GM10248 (cell line): ENCODE measurements at places on chromosomes 2 and 18.
A peak's percentile ranks its signal among the peaks of the same experiment; 100 is the strongest.

- no peak for DNase-seq
Observed at GRCh38 chr18:3015204-3015592, 2.3 kb upstream of the LPIN2 start.

- no peak for DNase-seq
Observed at GRCh38 chr2:60966507-60967405, 50.8 kb upstream of the PEX13 start.

DNA sequence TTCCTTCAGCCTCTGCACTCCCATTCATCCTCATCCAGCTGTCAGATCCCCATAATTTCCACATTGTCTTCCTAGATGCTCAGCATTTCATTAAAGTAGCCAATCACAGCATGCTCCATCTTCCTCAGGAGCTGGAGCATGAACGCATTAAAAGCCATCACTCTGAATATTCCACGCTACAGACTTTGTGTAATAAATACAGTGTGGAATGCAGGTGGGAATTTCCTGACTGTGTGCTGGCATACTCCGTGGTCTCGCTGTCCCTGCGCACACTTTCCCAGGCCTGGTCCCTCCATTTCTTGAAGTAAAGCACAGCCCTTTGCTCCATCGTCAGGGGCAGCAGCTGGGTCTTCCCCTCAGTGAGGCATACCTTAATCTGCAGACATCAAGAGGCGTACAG lies 123.7 kb upstream of the NCK2 start:
- no peak for DNase-seq

- peak; percentile 17 for DNase-seq
Observed at GRCh38 chr2:147628971-147629421, 215.8 kb upstream of the ACVR2A start.

GRCh38 chr2:27593240-27593639 lies 10.4 kb downstream of the ZNF512 start:
- DNase-seq, result no peak

- DNase-seq, result no peak
Observed at GRCh38 chr2:205967391-205968075, 118.4 kb downstream of the INO80D start.

DNA sequence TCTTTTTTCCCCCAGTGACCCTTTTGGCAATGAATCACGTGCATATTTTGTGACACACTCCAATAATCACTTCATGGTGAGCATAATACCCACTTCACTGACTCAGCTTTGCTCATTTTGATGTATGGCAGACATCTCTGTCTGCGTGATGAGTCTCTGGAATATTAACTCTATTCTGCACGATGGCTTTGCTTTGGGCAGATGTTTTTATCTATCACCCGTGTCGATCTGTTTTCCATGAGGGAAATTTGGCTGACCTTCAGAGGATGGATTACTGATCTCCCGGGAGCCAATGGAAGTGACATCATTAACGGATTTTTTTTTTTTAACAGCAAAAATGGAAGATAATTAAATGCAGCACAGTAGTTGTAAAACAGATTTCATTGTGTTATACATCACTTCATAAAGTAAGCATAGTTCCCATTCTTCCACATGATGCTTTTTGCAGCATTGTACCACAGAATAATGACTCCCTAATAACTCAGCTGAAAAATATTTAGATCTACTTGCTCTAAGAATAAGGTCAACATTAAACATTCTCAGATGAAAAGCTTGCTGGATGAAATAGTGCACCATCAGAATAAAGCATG lies 29.8 kb downstream of the CDC42EP3 start:
- DNase-seq, result no peak

DNA sequence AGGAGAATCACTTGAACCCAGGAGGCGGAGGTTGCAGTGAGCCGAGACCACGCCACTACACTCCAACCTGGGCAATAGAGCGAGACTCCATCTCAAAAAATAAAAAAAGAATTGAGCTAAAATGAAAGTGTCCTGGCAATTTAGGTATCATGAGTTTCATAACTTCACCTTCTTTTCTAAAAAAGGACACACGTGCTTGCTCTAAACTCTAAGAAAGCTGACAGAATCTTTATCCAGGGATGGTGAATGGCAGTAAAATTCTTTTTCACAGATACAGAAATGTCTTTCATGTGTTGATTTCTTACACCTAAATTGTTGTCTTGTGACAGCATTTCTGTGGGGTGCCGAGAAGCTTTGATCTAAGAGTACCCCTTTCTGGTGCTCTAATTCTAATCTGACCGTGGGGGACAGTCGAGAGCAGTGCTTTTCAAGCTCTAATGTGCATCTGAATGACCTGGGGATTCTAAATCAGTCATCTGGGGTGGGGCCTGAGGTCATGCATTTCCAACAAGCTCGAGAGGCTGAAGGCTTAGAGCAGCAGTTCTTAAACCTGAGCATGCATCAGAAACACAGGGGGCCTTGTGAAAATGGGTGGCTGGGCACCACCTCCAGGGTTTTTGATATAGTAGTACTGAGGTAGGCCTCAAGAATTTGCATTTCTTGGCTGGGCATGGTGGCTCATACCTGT lies 42.1 kb upstream of the REL start:
- DNase-seq, result peak; percentile 48

DNA sequence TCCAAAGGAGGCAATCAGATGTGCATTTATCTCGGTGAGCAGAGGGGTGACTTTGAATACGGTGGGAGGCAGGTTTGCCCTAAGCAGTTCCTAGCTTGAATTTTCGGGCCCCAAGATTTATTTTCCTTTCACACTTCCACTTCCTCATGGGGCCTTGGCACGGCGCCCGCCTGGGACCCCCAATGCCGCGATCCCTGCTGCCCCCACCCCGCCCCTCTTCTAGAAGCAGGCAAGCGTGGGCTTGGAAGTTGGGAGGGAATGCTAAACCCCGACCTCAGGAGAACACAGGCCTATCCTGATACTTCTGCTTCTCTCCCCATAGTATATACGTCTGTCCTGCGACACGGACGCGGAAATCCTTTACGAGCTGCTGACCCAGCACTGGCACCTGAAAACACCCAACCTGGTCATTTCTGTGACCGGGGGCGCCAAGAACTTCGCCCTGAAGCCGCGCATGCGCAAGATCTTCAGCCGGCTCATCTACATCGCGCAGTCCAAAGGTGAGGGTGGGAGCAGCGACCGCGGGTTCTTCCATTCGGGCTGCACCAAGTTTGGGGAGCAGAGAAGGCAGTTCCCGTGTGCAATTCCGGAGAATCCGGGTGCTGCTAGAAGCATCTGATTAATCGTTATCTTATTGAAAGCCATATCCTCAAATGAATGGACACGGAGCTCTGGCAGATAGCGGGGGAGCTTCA lies 21.6 kb downstream of the TRPM8 start:
- DNase-seq, result no peak

- no peak for DNase-seq
Observed at GRCh38 chr2:37544591-37545031, 126.8 kb downstream of the CDC42EP3 start.

- DNase-seq, result no peak
Observed at GRCh38 chr2:16395601-16396000, 270.0 kb downstream of the CYRIA start.

- DNase-seq, result no peak
Observed at GRCh38 chr2:46510598-46511177, 31.3 kb downstream of the TMEM247 start.

DNA sequence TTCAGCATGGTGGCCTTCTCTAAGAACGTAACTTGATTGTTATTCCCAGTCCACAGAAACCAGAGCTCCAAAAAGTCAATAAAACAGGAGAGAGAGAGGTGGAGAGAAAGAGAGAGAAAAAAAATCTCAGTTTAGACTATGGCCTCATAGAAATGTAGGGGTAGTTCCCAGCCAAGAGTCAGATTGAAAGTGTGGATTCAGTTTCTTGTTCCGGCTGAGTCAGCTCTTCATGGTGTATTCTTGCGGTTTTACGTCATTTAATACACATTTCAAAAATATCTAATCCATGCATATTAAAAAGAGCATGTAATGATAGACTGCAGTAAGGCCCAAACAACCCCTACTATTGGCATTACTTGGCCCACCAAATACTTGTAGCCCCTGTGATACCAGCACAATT lies 303.9 kb downstream of the ETAA1 start:
- no peak for DNase-seq

- DNase-seq, result peak; percentile 17
Observed at GRCh38 chr2:200703127-200703925, 108.4 kb upstream of the BZW1 start.

- DNase-seq, result no peak
Observed at GRCh38 chr2:83386549-83386948, 1072.5 kb downstream of the SUCLG1 start.

DNA sequence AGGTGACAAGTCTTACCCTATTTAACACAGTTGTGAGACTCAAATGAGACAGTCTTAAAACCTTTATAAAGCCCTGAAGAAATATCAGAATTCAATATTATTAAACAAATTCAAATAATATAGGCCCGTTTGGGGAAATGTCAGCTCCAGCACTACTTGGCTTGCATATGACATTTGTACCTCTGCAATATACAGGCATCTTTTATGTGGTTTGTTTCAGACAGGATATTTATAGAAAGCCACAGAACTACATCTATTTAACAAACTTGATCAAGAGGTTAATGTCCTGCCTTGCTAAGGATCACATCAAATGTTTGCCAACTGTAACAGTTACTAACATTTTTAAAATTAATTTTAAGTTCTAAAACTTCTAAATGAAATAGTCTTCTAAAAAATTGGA lies 3.2 kb upstream of the MREG start:
- DNase-seq, result no peak

GRCh38 chr2:36797324-36798070 lies 101.0 kb downstream of the VIT start:
- DNase-seq, result no peak

GRCh38 chr2:132403146-132403545 lies 13.5 kb upstream of the GPR39 start:
- no peak for DNase-seq

DNA sequence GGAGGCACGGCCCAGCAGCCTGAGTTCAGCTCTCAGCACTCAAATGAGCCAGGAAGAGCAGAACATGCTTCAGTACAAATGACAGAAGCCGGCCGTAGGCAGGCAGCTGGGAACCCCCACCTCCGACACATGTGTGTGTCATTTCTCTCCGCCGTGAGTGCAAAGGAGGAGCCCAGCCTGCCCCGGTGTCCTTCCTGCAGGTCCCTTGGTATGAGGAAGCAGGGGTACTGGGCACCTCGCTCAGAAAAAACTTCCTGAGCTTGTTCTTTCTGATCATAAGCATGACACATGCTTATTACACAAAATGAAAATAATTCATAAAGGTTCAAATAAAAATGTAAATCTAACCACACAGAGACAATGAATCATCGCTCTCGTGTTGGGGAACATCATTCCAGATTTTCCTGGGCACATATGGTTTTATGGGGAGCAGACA lies 35.3 kb downstream of the KCNF1 start:
- DNase-seq, result no peak

GRCh38 chr2:13542642-13543041 lies 825.9 kb downstream of the TRIB2 start:
- DNase-seq, result no peak

- DNase-seq, result no peak
Observed at GRCh38 chr2:33380719-33381118, 95.7 kb upstream of the RASGRP3 start.

DNA sequence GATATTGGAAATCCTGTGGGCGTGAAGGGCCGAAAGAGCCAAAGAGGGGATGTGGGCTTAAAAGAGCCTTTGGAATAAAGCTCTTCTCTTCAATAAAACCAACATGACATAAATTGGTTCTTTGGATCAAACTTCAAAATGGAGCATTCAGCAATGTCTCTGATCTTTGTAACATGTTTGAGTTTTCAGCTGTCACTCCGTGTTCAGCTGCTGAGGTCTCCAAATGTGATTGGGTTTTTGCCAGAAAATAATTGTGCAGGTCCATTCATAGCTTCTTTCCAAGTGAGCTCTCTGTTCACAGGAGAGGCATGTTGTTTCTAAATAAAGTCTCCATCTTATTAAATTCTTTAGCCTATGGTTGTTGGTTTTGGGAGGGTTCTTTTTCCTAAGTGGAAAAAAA lies 127.6 kb upstream of the CCDC68 start:
- no peak for DNase-seq

DNA sequence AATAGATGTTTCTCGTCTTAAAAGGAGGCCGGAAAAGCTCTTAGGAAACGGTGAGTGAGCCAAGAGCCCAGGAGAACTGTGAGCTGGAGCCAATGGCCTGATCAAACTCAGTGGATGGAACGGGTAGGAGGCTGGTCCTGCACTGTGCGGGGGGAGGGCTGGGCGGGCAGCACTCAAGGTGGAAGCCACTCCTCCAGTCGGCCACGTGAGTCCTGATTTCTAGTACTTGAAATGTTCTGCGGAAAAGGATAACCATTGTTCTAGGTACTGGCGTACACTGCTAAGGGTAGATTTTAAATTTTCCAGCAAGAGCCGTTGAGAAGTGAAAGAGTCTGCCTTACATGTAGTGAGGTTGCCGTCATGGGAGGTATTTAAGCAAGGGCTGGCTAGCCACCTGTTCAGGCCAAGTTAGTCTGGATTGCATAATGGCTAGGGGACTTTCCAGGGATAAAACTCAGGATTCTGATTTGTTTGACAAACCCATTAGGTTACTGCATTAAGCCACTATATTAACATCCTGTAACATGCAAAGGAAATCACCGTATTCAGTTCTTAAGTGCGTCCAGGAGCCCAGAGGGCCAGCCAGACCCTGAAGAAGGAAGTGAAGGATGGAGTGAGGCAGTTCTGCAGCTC lies 51.3 kb upstream of the ODC1 start:
- DNase-seq, result no peak

DNA sequence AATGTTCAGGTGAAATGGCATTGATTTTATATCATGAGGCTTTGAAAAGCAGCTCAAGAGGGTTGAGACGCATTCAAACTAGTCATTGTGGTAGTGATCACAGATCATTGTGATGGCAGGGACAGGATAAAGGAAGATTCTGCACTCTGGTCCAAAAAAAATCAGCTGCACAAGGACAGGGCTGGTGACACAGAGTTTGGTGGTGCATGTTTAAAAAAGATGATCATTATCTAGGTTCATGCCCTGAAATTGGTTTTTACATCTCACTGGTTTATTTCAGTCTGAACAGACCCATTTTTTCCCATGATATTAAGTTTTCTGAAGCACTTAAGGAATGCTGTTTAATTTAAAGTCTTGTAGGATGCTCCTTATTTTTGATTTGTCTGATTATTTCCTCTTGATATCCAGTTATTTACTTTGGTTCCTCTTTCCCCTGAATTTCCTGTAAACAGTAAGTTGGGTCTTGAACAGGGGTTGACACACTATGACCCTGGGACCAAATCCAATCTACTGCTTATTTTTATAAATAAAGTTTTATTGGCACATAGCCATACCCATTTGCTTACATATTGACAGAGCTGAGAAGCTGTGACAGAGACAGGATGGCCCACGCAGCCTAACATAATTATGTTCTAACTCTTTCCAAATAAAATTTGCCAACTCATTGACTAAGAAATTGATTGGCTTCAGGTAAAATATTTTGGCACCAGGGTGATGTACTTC lies 98.4 kb downstream of the UPP2 start:
- DNase-seq, result no peak
